ENCODE measurements at places on chromosomes 4 and X.

GRCh38 chr4:30847167-30847566 is 127.0 kb downstream of the PCDH7 start:
- DNase-seq = no peak

GRCh38 chrX:154121961-154122360 is 22.1 kb upstream of the OPN1LW start:
- no peak for DNase-seq

DNA sequence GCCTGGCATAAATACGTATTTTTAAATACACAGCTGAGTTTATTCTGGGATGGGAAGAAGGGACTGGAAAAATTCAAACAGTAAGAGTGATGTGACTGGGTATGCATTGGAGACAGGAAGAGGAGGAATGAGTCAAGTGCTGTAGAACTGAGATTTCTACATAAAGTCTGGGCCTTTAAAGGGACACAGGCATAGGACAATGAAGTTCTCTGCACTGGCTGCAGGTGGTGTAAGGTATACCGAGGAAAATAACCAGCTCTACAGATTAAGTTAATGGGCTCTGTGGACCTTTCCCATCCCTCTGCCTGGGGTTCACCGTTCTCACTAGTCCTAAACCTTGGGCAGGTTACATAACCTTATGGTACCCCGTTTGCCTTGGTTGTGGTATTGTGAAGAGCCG is 68.7 kb downstream of the DHX15 start:
- no peak for DNase-seq

DNA sequence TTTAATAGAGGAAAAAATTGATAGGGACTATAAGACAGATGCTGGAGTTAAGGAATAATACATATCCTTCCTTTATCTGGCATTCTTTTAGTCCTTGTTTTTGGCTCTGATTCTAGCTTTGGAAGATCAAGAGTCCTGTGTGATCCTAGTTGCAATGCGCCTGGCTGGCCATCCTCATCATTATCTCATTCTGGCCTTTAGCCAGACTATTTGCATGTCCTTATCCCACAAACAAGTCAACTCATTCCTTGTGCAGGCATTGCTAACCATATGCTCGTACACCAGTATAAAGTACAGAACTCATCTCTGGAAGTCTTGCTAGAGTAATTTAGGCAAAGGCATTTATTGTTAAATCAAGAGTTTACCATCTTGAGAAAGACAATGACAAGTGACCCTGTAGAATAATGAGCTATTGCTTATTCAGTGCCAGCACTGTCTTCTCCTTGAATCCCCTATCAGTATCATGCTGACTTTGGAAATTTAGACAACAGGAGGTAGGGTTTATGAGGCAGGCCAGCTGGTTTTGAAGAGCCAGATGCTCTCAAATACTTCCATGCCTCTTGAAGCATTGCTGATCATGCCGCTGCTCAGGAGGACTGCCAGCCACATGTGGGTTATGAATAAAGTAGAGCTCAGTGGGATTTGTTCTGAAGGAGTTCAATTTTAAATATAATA is 1730.3 kb upstream of the TENM3 start:
- DNase-seq = no peak

GRCh38 chr4:18626366-18626765 is 604.8 kb upstream of the LCORL start:
- no peak for DNase-seq

- no peak for DNase-seq
These were observed 129.1 kb downstream of the COL4A6 start for GRCh38 chrX:108309144-108309543.

GRCh38 chrX:42276982-42277690 is 353.8 kb upstream of the CASK start:
- no peak for DNase-seq

GRCh38 chrX:37712458-37712857 is 26.9 kb downstream of the XK start:
- DNase-seq = no peak

DNA sequence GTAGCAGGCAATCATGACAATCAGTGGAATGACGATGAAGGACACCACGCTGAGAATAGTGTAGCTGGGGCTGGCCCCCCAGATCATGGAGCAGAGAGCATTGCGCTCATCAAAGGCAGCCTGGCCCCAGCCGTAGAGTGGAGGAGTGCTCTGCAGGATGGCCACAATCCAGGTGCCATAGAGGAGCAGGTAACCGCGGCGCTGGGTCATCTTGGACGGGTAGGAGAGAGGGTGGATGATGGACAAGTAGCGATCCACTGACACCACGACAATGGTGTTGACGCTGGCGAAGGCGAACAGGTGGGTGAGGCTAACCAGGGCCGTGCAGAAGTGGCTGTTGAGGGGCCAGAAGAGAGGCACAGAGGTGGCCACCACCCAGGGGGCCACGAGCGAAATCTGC is 2.8 kb downstream of the GPR101 start:
- DNase-seq = no peak

DNA sequence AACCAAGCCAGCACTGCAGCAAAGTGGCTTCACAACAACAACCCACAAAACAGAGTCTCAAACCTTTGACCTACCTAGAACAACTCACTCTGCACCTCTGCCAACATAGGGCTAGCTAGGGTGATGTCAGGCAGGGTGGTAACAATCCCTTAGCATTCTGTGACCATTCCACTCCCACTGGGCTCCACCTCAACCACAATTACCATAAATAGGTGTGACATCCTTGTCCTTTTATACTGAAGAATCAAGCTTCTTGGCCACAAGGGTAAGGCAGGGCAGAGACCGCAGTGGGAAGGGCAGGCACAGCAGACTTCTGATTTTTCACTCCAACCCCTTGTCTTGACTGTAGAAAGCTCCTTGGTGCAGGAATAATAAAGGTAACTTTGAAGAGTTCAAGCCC is 795.4 kb upstream of the DIAPH2 start:
- DNase-seq = no peak

- DNase-seq = no peak
These were observed 61.3 kb upstream of the NFKB1 start for GRCh38 chr4:102439812-102440211.

- no peak for DNase-seq
These were observed 76.7 kb downstream of the IRF2 start for GRCh38 chr4:184397516-184398163.

DNA sequence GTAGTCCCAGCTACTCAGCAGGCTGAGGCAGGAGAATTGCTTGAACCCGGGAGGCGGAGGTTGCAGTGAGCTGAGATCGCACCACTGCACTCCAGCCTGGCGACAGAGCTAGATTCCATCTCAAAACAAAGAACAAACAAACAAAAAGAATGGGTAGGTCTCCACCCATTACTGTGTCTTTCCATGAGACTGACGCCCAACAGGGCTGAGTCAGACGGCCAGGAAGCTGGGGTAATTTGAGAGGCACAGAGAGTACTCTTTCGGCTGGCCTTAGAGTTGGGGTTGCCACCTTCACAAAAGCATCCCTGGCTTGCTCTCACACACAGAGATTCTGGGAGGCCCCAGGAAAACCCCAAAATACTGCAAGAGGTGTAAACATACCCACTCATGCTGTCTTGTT is 72.0 kb upstream of the DHRSX start:
- no peak for DNase-seq

- DNase-seq = no peak
These were observed 1.0 kb upstream of the ACSL1 start for GRCh38 chr4:184826691-184827270.

- no peak for DNase-seq
These were observed 321.7 kb upstream of the FSTL5 start for GRCh38 chr4:162485486-162485885.

DNA sequence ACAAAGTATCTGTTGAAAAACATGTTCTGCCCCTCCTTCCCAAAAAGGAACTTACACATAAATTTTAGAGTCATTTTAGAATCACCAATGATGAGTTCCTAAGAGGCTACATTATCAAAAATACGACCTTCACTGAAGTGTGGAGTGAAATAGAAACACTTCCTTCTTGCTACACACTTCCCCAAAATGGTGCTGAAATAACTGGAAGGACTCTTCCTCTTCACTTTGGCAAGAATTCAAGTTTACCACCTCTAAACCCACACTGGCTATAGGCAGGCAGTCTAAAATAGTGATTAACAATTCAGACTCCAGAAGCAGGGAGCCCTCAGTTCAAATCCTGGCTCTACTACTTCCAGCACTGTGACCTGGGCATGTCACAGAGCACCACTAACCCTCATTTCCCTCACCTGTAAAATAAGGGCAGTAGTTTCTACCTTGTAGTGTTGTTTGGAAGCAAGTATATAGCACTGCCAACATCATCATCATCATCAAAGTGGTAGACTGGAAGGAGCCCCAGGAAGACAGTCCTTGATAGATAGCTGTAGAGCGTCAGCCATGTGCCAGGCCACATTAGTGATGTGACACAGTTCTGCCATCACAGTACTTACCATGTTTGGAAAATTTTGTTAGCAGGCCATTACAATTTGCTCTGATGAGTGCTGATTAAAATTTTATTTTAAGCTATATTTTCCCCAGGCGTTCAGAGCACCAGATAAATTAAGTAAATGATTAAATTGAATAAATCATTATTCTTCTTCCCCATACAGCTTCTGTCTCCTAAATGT is 103.3 kb downstream of the PARM1 start:
- no peak for DNase-seq

DNA sequence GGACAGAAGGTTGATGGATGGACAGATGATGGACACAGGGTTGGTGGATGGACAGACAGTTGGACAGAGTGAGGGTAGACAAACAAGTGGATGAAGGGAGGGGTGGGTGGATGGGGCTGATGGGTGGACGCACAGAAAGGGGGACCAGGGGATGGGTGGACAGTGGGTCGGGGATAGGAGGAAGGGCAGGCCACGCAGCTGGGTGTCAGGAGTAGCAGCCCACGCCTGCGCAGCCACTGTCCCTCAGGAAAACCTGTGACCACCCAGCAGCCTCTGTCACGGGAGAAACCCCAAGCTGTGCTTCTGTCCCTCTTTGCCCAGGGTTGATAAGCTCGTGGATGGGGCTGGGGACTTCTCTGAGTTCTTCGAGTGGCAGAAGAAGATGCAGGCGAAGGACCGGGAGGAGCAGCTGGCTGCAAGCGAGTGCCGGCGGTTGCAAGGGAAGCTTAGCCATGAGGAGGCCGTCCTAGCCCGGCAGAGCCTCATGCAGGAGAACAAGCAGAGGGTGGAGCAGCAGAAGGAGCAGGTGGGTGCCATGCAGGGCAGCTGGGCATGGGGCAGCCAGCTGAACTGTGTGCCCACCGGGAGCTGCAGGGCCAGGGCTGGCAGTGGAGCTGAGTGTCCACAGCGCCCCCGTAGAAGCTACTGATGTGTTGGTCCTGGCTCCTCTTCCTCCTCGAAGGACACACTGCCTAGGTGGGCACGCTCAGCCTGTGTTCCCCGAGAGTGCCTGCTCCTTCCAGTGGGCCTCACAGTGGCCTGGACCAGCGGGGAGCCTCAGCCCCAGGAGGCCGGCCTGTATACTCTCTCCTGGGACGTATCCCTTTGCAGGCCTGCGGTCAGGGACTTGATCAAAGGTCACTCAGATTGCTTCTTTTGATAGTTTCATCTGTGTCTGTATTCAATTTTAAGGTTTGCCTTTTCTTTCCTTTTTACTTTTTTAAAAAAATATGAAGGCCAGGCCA is 16.8 kb upstream of the RNF4 start:
- DNase-seq = no peak

DNA sequence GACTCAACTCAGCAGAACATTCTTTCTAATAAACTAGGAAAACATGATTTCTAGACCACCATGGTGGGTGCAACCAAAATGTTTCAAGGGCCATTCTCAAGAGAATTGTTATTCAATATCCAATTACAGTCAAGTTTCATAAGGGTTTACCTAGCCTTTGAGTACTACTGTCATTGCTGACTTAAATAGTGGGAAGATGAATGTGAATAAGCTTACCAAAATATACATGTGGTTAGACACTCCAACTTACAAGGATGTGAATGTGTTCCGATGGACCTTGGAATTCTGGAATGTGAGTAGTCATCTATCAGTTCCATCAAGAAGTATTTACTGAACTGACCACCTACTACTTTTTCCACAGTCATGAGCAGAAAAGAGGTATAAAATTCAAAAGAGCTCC is 16.9 kb downstream of the SH3RF1 start:
- no peak for DNase-seq

- no peak for DNase-seq
These were observed 611.6 kb upstream of the GRIA3 start for GRCh38 chrX:122572461-122572860.

- no peak for DNase-seq
These were observed 179.0 kb upstream of the FGF13 start for GRCh38 chrX:138890491-138890890.

GRCh38 chr4:83124111-83124780 is 9.7 kb upstream of the PLAC8 start:
- DNase-seq = no peak

GRCh38 chrX:119880552-119881437 is 9.2 kb downstream of the NDUFA1 start:
- no peak for DNase-seq

DNA sequence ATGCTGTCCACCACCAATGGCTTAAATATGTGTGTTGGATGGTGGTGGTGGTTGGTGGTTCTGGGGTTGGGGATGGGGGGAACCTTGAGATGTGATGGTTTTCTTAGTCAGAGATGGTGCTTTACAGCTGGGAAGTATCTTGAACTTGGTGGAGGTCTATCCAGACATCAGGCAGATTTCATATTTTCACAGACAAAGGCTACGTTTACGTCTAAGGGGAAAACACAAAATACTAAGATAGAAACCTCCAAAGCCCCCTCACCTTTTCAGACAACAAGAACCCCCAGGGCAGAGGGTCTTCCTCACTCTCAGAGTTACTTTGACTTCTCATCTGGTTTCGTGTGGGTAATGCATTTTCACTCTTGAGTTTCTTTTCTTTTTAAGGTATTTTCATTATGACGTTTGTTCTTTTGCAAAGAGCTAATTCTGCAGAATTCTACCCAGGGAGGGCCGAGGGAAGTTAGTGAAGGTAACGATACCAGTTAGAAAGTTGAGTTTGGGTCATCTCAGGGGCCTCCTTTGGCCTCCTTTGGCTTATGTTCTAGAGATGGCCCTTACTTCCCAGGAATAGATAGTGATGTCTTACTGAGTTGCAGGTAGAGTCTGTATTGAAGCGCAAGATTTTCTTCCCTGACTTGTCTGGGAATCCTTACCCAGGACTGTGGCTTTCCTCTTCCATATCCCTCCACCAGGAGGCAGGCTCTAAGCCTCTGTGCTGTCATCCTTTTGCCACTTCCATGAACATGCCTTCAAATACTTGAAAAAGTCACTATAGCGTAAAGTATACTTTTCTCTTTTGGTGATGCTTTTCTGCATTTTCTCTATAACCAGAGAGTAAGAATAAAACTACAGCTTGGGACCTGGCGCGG is 31.9 kb downstream of the RHOH start:
- no peak for DNase-seq
